ENCODE measurements at places on chromosomes 1 and 21.

- no peak for DNase-seq
These were observed 44.9 kb upstream of the FOXD3 start for GRCh38 chr1:63277195-63278192.

- no peak for DNase-seq
These were observed 129.3 kb upstream of the PLPPR5 start for GRCh38 chr1:99133756-99134500.

- no peak for DNase-seq
These were observed 9.2 kb upstream of the CDC42 start for GRCh38 chr1:22043198-22043769.

DNA sequence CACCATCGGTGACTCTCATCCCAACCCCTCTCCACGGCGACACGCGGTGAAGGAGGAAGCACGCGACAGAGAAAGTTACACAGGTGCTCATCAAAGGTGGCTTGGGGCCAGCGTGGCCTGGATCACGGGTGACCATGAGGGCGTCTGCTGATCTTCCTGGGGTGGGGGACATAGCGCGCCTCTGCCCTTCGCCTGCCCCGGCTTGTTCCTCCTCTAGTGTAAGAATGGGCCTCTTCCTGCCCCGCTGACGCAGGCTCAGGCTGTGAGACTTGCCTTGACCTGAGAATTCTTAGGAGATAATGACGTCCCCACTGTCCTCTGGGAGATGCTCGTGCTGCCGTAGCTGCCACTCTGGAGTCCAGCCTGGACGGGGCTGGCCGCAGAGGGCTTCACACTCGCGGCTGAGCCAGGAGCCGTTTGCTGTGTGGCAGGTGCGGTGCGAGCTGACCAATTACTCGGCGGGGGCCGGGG is 39.0 kb upstream of the TMEM52 start:
- DNase-seq, result no peak

DNA sequence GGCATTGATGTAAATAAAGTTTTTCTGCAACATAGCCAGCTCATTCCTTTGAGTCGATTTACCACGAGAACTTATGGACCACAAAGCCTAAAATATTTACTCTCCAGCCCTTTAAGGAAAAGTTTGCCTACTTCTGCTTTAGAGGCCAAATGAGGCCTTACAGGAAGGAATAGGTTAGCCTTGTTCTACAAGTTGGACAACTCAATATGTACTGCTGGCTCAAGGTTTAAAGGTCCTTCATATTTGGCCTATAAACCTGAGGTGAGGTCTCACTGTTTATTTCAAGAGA is 144.5 kb upstream of the DNAH14 start:
- DNase-seq, result no peak

- no peak for DNase-seq
These were observed 15.7 kb downstream of the GPR3 start for GRCh38 chr1:27408151-27408550.

- DNase-seq, result no peak
These were observed 351.0 kb downstream of the PDE4B start for GRCh38 chr1:66143651-66144050.

DNA sequence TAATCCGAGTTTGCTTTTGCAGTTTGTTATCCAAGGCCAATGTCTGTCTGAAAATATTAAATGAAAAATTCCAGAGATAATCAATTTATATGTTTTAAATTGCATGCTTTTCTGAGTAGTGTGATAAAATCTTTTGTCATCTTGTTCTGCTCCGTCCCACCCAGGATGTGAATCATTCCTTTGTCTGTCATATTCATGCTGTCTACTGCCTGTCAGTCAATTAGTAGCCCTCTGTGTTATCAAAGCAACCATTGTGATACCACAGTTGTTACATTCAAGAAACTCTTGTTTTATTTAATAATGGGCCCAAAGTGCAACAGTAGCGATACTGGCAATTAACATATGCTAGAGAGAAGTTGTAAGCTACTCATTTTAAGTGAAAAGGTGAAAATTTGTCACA is 819.3 kb downstream of the BRINP3 start:
- DNase-seq, result no peak

Measured in sigmoid colon (tissue), 7 donors.